ENCODE measurements at places on chromosomes 7 and 10. TPM values are rescaled to one million over a fixed set of nuclear protein-coding genes. Genes with fewer than 3 reads are reported as not detected.

The HOXA1 gene
- 0.20 TPM for total RNA-seq

The TMEM254 gene
- 8.4 TPM for total RNA-seq

The GPRIN2 gene
- total RNA-seq, result not detected

The TLX1 gene
- total RNA-seq, result 0.07 TPM

GRCh38 chr10:5913736-5914135 is 23.7 kb downstream of the FBH1 start:
- H3K27ac ChIP-seq, result no peak overlapping the region
- peaks cover 94% of the 10 kb centered on the region for H3K36me3 ChIP-seq
- H3K4me3 ChIP-seq, result no peak overlapping the region
- no peaks in the 10 kb centered on the region for H3K27me3 ChIP-seq
- DNase-seq, result no peak
- no peaks in the 10 kb centered on the region for H3K4me1 ChIP-seq

DNA sequence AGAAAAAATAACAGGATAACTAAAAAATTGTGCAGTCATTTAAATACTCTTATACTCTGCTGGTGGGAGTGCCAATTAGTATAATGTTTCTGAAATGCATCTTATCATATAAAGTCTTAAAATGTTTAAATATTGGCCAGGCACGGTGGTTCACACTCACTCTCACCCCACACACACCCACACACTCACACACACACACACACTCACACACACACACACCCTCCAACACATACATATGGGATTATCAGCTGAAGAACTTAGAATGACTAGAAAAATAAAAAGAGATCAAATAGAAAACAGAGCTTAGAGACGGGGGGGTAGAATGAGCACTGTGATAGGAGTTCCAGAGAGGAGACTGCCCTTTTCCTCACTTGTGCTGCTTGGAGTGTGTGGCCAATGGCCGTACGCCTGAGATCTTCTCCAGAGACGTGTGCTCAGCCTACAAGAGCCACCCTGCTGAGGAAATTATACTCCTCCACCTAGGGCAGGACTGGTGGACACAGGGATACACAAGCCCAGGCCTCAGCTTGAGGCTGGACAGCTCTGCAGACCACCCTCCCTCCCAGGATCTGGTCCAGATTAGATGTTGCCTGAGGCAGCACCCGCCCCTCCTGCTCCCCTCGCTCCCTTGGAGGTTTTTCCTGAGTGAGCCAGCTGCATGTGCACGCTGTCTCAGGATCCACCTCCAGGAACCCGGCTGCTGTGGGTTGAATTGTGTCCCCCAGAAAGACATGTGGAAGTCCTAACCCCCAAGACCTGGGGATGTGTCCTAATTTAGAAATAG is 26.5 kb upstream of the PRKAG2 start:
- no peak overlapping the region for H3K4me3 ChIP-seq
- peaks cover 17% of the 10 kb centered on the region for H3K27me3 ChIP-seq
- no peaks in the 10 kb centered on the region for H3K4me1 ChIP-seq
- H3K36me3 ChIP-seq, result no peaks in the 10 kb centered on the region

DNA sequence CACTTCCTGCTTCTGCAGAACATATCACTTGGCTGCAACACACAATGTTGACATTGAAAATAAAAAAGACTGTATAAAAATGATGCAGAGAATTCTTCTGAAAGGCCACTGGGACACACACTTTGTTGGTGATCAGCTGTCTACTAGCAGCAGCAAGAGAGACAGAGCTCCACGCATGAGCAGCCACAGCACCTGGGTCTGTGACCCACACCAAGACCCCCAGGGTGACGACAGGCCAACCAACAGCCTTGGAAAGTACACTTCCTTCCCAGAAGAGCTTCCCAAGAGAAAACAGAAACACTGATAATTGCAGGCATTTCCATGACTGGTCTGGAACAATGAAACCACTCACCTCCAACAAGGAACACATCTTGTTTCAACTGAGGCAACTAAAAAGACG is 239.0 kb downstream of the DIP2C start:
- H3K4me3 ChIP-seq, result no peak overlapping the region
- DNase-seq, result no peak
- no peaks in the 10 kb centered on the region for H3K36me3 ChIP-seq
- H3K27me3 ChIP-seq, result no peaks in the 10 kb centered on the region
- H3K4me1 ChIP-seq, result no peaks in the 10 kb centered on the region
- no peak overlapping the region for H3K27ac ChIP-seq

DNA sequence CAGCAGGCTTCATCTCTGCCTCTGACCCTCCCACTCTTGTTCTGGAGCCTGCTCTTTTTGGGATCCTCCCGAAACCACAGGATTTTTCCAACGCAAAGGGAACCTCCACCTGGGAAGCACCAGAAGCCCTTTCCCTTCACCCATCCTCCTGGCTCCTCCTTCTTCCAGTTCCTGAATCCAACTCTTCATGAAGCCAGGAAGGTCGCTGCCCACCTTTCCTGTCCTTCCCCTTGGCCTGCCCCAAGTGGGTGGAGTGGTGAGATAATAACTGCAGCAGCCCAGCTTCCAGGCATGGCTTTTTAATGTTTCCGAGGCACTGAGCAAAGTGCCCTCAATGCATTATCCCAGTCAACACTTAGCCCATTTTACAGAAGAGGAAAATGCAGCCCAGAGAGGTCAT is 70.8 kb upstream of the EEPD1 start:
- H3K36me3 ChIP-seq, result no peaks in the 10 kb centered on the region
- peaks cover 28% of the 10 kb centered on the region for H3K4me1 ChIP-seq
- DNase-seq, result no peak
- peaks cover 9% of the 10 kb centered on the region for H3K27me3 ChIP-seq
- H3K27ac ChIP-seq, result no peak overlapping the region

DNA sequence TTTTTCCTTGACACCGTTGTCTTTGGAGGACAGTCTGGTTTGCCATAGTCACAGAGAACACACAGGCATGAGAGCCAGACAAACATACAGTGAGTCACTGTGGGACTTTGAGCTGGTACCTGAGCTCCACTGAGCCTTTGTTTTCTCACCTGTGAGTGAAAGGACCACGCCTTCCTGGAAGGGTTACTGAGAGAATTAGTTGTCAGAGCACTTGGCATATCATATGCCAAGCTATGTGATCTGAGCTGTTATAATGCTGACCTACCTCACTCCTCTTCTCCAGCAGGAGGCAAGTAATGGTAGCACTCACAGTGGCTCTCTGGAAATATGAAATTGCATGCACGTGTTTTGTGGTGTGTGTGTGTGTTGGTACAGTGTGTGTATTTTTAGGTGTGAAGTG is 59.7 kb downstream of the CXCL12 start:
- no peak overlapping the region for H3K27ac ChIP-seq
- DNase-seq, result peak; percentile 81
- H3K27me3 ChIP-seq, result no peaks in the 10 kb centered on the region
- peaks cover 16% of the 10 kb centered on the region for H3K4me1 ChIP-seq

- DNase-seq, result no peak
- no peak overlapping the region for H3K27ac ChIP-seq
- H3K36me3 ChIP-seq, result no peaks in the 10 kb centered on the region
- H3K4me3 ChIP-seq, result no peak overlapping the region
Observed at GRCh38 chr7:90574820-90575187, 21.3 kb upstream of the CDK14 start.

DNA sequence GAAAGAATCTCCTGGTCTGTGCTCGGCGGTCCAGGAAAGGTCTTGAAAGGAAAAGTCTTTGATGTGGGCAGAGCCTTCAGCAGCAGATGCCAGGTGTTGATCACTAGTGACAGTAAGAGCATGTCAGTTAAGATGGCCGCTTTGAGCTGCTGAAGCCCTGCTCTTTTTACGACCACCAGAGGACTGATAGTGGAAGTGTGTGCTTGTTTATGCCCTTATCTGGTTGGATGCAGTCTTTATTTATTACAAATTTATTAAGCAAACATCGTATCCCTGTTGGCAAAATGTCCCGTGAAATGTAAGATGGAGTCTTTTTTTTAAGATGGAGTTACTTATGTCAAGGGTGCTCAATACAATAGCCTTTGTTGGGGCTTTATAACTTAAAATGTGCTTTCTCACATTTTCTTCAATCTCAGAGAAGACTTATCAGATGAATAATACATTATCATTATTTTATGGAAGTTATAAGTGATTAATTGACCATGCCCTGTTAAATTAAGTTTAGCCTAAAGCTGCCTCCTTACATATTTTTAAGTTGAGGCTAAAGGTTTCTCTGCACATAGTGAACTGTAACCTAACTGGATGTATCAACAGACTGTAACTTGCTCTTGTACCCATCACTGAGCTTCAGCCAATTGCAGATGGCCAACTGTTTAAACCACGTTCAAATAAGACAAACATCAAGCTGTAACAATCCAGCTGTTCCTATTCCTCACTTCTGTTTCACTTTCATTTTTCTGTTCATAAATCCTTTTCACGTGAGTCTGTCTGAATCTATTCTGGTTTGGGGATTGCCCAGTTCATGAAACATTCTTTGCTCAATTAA is 97.4 kb upstream of the PIK3CG start:
- no peaks in the 10 kb centered on the region for H3K27me3 ChIP-seq
- no peak overlapping the region for H3K4me3 ChIP-seq
- no peaks in the 10 kb centered on the region for H3K36me3 ChIP-seq
- H3K27ac ChIP-seq, result no peak overlapping the region
- H3K4me1 ChIP-seq, result no peaks in the 10 kb centered on the region
- DNase-seq, result no peak

DNA sequence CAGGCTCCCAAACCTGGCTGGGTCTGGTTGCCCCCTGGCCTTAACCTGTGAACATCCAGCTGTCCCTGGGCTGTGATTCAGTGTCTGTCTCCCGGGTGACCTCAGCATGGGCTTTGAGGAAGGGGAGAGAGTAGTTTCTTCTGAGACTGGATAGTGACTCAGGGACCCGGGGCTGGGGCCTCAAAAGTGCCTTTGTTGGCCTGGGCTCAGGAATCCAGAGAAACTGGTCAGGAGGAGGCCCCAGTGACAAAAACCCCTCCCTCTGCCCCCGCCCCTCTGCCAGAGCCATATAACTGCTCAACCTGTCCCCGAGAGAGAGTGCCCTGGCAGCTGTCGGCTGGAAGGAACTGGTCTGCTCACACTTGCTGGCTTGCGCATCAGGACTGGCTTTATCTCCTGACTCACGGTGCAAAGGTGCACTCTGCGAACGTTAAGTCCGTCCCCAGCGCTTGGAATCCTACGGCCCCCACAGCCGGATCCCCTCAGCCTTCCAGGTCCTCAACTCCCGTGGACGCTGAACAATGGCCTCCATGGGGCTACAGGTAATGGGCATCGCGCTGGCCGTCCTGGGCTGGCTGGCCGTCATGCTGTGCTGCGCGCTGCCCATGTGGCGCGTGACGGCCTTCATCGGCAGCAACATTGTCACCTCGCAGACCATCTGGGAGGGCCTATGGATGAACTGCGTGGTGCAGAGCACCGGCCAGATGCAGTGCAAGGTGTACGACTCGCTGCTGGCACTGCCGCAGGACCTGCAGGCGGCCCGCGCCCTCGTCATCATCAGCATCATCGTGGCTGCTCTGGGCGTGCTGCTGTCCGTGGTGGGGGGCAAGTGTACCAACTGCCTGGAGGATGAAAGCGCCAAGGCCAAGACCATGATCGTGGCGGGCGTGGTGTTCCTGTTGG is at the start of gene CLDN4:
TSS of gene CLDN4 (plus strand) at position 316 of the 903 bp plus-strand sequence. CDS start at position 522, 206 bp downstream.
- peak within 1 kb of the TSS; percentile 70 for H3K4me3 ChIP-seq
- H3K36me3 ChIP-seq, result no peaks in the 10 kb centered on the region
- H3K27me3 ChIP-seq, result no peaks in the 10 kb centered on the region
- H3K4me1 ChIP-seq, result peaks cover 68% of the 10 kb centered on the region
- peak; percentile 83 for DNase-seq

All from HepG2 (cell line).